Renal pelvis (tissue), 12 donors: ENCODE measurements at places on chromosomes 12 and 14. TPM values are rescaled to one million over a fixed set of nuclear protein-coding genes. Genes with fewer than 3 reads are reported as not detected.

KIF26A gene
- polyA plus RNA-seq = 12.6 TPM

- no peak for DNase-seq
Observed at GRCh38 chr14:50835280-50835679, 4.3 kb upstream of the NIN start.

GRCh38 chr12:54658306-54659264 lies 10.4 kb upstream of the DCD start:
- peak; percentile 51 for DNase-seq

GRCh38 chr14:64680714-64681065 lies 23.5 kb upstream of the PLEKHG3 start:
- no peak for DNase-seq

- DNase-seq = no peak
Observed at GRCh38 chr12:82671673-82672195, 15.0 kb upstream of the TMTC2 start.

DNA sequence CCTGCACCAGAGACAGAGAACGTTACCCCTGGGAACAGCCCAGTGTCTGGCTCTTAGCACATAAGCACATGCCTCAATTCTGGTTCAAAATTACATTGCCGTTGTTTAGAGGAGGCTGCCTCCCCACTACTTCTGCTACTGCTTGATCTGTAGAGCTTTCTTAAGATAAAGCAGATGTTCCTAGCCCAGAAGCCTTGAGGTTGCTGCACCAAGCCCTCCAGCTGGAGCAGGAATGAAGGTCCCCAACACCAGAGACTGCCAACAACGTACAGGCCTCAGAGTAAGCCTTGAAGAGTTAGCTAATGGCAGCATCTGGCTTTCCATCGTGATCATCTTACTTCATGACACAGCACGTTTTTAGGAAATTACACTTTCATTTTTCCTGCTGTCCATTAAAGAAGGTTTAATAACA lies 34.7 kb upstream of the AMIGO2 start:
- no peak for DNase-seq

DNA sequence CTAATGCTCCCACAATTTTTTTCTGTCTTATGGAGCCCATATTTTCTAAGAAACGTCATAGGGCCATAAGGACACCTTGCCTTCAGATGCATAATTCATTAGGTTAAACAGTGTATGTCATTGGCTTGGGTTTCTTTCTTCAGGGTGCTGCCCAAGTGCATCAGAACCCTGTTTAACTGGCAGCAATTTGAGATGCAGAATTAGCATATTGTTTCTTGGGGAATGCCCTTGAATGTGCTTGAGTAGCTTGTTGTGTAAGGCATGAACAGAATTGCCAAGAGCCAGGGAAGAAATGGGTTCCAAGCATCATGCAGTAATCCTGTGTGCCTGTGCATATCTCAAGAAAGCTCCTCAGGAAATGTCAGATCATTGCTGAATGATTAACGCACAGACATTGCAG lies 277.2 kb downstream of the SYT1 start:
- no peak for DNase-seq

GRCh38 chr12:67802731-67803130 lies 154.2 kb downstream of the DYRK2 start:
- DNase-seq = no peak

DNA sequence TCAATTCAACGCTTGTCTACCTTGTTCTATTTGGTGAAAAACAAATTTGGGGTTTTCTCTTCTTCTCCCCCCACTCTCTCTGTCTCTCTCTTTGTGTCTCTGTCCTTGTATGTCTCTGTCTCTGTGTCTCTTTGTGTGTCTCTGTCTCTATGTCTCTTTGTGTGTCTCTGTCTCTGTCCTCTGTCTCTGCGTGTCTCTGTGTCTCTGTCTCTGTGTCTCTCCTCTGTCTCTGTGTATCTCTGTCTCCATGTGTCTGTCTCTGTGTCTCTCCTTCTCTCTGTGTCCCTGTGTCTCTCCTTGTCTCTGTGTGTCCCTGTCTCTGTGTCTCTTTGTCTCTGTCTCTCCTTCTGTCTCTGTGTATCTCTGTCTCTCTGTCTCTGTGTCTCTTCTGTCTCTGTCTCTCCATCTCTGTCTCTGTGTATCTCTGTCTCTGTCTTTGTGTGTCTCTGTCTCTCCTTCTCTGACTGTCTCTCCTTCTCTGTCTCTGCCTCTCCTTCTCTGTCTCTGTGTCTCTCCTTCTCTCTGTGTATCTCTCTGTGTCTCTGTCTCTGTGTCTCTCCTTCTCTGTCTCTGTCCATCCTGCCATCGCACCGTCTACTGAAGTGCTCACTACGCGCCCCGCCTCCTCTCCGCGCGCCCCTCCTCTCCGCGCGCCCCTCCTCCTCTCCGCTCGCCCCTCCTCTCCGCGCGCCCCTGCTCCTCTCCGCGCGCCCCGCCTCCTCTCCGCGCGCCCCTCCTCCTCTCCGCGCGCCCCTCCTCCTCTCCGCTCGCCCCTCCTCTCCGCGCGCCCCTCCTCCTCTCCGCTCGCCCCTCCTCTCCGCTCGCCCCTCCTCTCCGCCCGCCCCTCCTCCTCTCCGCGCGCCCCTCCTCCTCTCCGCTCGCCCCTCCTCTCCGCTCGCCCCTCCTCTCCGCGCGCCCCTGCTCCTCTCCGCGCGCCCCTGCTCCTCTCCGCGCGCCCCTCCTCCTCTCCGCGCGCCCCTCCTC lies 12.8 kb downstream of the LRCOL1 start:
- peak; percentile 76 for DNase-seq
